ENCODE measurements at places on chromosomes 11 and 22.

- no peak for DNase-seq
These were observed 88.8 kb upstream of the XKR3 start for GRCh38 chr22:16914006-16914405.

GRCh38 chr11:8775332-8775731, 92.7 kb downstream of the RPL27A start:
- DNase-seq: no peak

DNA sequence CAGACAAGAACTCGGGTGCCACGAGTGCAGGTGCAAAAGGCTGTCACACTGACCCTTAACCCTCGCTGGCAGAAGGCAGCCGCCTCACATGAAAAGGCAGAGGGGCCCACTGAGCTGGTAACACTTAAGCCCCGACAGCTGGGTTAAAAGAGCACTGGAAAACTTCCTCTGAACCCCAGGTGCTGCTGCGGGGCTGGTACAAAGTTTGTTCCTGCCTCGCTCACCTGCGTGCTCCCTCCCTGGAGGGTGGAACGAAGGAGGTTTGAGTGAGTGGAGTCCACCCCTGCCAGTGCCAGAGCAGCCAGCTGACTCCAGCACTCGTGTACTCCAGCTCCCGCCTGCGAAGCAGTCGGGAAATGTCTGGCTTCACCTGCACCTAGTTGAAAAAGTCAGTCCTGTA, 12.6 kb downstream of the SULT4A1 start:
- DNase-seq: no peak

DNA sequence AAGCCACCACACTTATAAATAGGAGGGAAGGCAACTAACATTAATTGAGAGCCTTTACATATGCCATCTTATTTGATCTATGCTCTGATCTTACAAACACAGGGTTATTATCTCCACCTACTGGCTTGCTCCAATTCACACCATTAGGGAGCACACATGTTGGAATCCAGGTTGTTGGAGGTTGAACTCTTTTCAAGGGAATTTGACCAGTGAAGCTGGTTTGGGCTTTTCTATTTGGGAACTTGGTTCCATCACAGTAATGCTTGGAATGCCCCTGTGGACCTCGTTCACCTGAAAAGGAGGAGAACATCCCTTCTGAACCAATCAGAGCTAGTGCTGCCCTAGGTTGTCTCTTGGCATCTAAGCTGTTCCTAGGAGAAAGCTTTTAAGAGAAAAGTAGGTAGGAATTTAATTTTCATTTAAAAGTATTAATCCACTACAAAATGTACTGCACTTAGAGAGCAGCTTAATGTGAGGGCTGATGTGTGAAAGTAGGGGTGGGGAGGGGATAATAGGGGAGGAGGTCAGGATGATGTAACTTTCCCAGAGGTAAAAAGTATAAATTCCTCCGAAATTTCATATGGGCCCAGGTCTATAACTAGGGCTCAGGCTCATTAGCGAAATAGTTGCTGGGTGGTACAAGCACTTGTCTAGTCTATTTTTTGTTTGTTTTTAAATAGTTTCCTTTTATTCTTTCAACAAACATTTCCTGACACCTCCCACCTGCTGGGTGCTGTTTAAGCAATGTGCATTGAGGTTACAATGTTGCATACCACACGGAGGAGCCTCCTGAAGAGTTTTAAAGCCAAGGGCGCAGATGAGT, 7.6 kb upstream of the MICAL2 start:
- no peak for DNase-seq

DNA sequence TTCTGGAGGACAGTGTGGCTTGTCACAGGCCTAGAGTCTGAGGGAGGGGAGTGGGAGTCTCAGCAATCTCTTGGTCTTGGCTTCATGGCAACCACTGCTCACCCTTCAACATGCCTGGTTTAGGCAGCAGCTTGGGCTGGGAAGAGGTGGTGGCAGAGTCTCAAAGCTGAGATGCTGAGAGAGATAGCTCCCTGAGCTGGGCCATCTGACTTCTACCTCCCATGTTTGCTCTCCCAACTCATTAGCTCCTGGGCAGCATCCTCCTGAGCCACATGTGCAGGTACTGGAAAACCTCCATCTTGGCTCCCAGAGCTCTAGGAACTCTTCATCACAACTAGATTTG, 13.0 kb downstream of the PIK3IP1 start:
- DNase-seq: no peak

DNA sequence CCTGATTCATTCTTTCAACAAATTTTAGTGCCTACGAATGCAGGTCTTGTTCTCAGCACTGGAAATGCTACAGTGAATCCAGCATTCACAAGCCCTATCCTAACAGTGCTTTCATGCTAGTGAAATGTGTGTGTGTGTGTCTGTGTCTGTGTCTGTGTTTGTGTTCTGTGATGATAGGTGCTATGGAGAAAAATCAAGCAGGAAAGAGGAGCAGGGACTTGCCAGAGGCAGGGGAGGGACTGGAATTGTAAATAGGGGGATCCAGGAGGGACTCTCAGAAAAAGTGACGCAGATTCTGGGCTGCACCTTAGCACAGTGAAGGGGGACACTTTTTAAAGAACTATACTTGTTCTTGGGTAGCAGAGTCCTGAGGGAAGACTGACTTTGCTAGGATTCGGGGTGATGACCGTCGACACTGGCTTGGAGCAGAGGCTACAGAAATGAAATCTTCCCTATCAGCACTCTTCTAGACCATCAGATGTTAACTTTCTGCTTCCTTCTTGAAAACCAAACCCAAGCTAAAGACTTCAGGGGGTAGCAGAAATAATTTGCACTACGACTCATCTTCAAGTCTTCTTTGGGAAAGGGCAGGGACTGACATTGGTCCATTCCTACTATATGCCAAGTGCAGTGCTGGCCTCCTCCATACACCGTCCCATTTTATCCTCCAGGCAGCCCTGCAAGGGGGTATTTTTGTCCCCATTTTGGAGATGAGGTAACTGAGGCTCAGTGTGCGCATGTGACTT, 39.3 kb upstream of the PTPRJ start:
- DNase-seq: no peak

DNA sequence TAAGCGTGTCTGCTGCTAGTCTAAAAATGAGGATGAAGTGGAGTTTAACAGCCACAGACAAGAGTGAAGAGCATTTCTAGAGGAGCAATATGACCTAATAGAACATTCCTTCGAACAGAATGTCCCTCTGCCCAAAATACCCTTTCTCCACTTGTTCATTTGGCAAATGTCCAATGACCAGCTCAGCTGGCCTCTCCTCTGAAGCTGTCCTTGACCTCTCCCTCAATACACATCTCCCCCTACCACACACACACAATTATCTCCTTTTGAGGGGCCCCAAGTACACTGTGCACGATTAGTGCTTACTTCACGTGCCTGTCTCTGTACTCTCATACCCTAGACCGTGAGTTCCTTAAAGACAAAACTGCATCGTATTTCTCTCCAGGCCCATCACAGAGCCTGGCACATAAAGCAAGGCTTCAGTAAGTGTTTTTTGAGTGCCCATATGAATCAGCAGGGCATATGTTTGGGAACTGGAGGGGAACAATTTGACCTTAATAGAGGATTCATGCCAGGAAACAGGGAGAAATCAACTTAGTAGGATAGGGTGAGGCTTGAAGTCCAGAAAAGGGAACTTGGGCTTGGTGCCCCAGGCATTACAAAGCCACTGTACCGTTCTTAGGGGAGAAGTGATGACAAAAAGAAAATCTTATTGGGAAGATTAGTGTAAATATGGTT, 18.1 kb upstream of the NCAM1 start:
- no peak for DNase-seq

- DNase-seq: no peak
These were observed 10.2 kb downstream of the ATP5MGL start for GRCh38 chr22:42630211-42630610.

DNA sequence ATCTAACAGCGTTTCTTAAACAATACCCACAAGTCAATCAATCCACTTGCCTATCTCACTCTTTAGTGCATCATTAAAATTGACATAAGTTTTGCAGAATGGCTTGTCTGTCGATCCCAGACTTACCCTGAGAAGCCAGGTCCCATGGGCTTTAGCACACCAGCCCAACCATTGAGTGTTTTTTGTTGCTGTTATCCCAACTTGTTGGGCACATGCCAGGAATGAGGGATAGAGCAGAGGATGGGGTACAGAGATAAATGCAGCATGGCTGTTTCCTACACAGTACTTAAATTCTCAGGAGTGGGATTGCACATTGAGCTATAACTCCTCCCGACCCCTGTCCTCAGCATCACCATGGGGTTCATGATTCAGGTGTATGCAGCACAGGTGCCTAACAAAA, 64.2 kb upstream of the RASSF10 start:
- no peak for DNase-seq

DNA sequence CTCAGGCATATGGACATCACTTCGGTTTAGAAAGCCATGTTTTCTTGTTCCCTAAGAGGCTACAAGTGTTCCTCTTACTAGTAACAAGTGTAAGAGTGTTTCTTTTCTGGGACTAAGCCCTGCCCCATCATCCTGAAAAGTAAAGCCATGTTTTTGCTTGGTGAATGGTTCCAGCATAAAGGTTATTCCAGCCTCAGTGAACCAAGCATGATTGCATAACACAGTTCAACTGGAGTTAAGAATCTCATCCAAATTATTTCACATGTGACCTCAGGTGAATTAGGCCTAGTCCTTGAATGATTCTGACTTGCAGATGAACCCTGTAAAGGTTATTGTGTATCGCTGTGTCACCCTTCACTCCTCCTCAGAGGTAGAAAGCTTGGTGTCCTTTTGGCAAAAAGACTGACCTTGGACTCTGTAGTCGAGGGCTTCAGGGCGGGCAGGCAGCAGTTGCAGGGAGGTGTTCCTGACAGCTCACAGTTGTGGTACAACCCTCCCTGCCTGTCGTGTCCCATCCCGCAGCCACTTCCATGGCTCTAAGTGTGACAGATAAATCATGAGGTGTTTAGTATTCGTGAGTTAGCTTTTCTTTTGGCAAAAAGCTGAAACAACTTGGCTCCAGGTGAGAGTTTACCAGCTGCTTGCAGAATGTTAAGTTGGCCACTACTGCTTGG, 321.8 kb downstream of the CADM1 start:
- DNase-seq: no peak

DNA sequence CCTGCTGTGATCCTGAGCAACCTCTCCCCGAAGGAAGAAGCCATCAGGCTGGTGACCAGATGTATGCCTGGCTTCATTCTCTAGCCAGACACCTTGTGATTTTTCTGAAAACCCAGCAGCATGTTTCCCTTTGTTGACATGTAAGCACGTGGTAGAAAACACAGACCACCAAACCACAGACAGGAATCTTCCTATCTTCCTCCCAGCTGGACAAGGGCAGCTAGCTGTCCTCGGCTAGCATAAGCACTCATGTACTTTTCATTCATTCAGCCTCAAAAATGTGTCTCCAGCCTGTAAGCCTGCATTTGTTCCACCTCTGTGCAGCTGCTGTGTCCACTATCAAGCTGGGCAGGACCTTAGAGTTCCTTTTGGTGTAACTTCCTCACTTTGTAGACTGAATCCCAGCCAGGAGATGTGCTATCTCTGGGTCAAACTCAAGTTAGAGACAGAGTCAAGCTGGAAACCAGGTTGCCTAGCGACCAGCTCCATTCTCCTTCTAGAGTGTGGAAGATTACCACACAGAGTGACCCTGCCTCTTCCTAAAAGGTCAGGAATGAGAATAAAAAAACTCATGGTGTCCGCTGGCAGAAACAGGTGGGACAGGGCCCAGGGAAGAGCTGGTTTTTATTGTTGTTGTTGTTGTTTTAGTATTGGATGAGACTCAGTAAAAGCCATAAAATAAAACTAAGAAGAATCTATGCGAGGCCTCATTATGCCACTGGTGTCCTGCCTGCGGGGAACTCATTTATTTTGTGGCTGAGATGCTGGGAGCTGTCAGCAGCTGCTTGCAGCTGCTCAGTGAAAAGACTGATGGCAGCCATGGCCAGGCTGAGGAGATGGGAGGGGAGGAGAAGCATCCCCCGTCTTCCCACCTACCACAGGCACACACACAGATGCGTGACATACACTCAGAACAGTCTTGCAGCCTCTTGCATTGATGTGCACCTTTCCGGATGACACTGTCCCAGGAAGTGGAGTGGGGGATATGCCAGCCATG, 7.4 kb upstream of the CLMP start:
- no peak for DNase-seq

DNA sequence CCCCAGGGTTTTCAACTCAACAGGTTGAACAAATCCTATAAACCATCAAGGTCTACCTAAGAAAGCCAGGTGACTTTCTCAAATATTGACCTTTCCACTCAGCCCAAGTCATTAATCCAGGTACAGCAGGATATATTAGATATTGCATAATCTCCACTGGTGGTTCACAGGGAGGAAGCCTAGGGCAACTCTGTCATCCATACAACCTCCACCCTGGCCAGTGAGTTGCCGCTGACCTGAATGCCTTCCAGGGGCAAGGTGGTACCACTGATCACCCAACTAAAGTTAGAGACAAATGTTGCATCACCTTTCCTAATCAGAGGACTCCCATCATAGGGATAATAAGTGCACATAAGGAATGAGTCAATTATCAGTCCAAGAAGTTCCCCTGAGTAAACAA, 22.9 kb downstream of the GUCD1 start:
- DNase-seq: no peak

DNA sequence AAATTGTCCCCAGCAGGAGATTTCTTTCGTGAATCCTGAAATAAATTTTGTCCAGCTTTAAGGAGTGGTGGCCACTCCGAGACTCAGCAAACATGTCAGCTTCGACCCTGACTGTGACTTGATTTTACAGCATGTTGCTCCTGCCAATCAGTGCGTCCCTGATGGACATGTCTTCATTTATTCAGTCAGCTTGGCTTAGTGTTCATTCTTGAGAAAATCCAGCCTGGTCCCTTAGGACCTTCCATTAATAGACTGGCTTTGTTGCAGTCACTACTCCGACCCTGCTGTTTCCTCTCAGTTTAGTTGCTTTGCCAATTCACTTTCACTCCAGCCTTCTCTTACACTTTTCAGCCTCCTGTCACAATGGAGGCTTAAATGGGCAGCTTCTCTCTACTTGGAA, 30.5 kb downstream of the TMPRSS5 start:
- DNase-seq: no peak

DNA sequence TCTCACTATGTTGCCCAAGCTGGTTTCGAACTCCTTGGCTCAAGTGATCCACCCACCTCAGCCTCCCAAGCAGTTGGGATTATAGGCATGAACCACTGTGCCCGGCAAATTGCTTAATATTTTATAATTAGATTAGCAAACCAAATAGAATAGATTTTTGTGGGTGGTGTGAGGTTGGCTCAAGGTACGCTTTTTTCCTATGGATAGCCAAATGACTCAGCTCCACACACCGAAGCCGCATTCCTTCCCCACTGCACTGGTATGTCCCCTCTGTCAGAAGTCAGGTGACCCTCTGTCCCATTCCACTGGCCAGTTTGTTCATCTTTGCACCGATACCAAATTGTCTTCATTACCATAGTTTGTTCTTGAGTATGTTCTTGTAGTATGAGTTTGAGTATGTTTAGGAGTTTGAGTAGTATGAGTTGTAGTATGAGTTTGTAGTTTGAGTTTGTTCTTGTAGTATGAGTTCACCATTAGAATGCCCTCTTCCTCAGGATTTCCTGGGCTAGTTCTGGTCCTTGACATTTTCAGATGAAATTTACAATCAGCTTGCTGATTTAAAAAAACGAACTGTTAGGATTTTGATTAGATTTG, 19.4 kb downstream of the SUSD2 start:
- no peak for DNase-seq
